ENCODE measurements at places on chromosomes 11 and 22. TPM values are rescaled to one million over a fixed set of nuclear protein-coding genes. Genes with fewer than 3 reads are reported as not detected.
A peak's percentile ranks its signal among the peaks of the same experiment; 100 is the strongest.

The OR8D4 gene
- total RNA-seq: not detected

The VWCE gene
- total RNA-seq: 1.1 TPM

The IGLL1 gene
- not detected for total RNA-seq

The DRD4 gene
- not detected for total RNA-seq

The C22orf23 gene
- 0.19 TPM for total RNA-seq

The PRMT3 gene
- total RNA-seq: 13.8 TPM

The FAM180B gene
- 0.17 TPM for total RNA-seq

The TRIM29 gene
- not detected for total RNA-seq

The OR10A2 gene
- not detected for total RNA-seq

The CALCA gene
- total RNA-seq: not detected

The SERPIND1 gene
- 0.76 TPM for total RNA-seq

- no peak for DNase-seq
These were observed 122.9 kb upstream of the NAV2 start for GRCh38 chr11:19589567-19590260.

- DNase-seq: peak; percentile 76
These were observed 52.8 kb downstream of the WNT11 start for GRCh38 chr11:76153571-76153923.

DNA sequence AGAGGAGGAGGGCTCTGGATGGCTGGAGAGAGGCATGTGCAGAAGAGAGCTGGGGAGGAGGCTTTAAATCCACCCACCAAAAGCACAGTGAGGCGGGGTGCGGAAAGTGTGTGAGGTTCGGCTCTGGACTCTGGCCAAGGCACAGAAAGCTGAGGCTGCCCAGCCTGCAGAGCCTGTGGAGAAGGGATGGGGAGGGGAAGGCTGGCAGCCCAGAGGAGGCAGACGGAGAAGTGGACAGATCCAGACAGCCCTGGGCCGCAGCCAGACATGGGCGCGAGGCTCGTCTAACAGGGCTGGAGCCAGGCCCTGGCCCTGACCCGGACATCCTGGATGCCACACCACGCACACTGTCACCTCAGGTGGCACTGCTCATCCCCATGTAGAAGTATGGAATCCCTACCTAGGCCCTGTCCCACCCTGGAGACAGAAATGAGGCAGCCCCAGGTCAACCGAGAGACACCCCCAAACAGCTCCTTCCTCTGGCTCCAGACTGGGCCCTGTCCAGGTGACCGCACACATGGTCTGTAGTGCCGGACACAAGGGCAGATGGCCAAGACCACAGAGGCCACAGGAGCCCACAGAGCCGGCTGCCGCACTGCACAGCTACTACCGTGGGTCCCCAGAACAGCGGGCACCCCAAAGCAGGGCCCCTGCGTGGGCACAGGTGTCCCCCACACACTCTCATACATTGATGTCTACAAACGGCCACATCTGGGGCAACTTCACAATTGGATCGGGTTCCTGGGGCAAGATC, 16.6 kb upstream of the MOB2 start:
- DNase-seq: peak; percentile 85

- peak; percentile 10 for DNase-seq
These were observed 1.7 kb upstream of the THRSP start for GRCh38 chr11:78061921-78062311.

DNA sequence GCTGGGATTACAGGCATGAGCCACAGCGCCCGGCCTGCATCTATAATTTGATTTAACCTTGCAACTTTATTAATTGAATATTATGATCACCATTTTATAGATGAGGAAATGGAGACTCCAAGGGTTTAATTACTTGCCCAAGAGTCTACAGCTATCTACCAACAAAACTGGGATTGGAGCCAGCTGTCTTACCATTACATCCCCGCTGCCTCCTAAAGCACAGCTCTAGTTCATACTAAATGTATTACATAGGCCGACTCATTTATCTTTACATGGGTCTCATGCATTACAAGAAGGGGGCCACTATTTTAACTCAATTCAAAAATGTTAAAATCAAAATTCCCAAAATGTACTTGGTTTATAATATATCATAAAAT, 14.1 kb upstream of the TMA7B start:
- DNase-seq: no peak

DNA sequence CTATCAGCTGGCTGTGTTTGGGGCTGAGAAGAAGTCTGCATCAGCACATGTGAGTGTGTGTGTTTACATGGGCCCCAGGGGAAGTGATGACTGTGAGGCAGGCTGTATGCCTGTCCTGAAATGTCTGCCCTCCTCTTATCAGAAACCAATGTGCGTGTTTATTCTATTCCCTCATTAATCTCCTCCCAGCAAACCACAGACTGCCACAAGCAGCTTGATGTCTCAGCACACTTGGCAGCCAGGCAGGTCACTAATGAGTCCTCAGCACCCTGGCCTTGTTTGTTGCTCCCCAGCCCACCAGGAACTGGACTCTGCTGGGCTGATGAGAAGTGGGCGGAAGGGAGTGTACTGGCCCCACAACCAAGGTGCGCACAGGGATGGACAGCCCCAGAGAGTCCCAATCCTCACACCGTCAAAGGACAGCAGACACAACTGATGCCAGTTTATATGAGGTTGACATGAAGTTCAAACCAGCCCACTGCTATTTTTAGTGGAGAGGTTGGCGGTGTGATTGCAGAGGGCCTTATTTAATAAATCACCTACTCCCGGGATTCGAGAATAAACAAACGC, 225.8 kb downstream of the ETS1 start:
- DNase-seq: no peak

DNA sequence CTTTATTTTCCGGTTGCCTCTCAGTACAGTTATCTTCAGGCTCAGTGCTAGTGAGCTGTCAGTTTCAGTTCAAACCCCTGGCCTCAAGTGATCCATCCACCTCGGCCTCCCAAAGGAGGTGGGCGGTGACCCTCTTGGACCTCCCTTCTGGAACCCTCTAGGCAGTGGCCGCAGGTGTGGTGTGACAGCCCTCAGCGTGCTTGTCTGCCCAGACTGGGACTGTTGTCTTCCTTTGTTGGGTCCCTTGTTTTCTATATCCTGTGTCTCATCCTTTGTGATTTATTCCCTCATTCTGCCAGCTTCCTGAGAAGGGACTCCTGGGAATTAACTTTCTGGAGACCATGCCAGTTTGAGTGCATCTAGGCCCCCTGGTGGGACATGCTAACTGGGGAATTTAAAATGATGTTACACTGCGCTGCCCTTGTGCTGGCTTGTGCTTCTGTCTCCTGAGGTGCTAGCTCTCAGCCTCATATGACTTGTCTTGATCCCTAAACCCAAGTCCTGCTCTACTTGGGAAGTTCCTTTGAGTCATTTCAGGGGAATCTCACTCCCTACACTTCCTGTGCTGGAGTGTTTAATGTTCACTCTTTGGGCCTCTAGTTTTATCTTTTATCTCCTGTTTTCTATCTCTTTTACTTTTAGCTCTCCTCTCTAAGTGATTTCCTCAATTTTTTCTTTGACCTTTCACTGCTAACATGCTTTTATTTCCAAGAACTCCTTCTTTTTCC, 19.4 kb downstream of the MED15 start:
- DNase-seq: no peak

GRCh38 chr11:21321072-21321471, 651.7 kb downstream of the NELL1 start:
- DNase-seq: no peak

Measured in right cardiac atrium (tissue), 5 donors.